ENCODE measurements at places on chromosomes 5 and 9. TPM values are rescaled to one million over a fixed set of nuclear protein-coding genes. Genes with fewer than 3 reads are reported as not detected.

CAMSAP1 gene
- 21.5 TPM for total RNA-seq

DNA sequence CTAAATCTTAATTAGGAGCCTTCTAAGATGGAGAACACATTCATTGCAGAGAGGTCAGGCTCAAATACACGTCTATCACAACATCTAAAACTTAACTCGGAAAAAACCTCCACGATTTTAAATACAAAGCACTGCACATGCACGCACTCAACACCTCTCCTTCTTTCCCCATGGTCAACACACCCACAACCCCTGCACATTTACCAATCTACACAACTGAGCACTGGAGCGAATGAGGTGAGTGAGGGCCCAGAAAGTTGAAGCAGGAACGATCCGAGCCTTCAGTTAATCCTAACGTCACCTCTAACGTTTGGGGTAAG is 278 bp upstream of the NIPSNAP3A start:
- DNase-seq: no peak

GRCh38 chr5:106374956-106375355 is 1295.8 kb downstream of the EFNA5 start:
- DNase-seq: peak; percentile 62

DNA sequence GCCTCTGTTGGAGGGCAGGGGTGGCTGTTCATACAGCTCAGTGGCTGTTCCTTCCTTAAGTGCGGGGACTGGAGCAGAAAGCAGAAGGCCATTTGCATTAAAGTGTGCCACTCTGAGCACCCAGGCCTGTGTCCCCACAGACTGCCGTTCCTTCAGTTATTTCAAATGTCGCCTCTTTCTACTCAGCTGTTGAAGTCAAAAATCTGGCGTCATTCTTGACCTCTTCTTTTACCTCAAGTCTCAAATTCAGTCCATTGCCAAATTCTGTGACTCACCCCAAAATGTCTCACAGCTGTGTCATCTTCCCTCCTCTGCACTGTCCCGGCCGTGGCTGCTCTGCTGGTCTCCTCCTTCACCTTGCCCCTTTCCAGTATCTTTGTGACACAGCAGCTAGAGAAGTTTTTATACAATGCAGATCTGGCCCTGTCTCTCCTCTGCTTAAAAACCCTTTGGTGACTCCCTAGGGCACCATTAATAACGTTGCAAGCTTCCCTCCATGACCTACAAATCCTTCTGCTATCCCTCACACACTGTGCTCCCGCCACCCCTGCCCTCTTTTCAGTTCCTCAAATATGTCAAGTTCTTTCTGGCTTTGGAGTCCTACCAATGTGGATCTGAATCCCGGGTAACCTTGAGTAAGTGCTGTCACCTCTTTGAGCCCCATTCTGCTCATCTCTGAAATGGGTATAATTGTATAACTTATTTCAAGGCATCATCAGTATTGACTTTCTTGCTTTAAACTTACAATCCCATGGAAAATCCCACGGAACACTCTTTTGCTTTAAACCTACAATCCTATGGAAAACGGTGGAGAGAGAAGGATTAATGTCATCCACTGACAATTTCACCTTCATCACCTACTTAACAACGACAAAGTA is 98.3 kb upstream of the BOD1 start:
- DNase-seq: peak; percentile 93

- DNase-seq: peak; percentile 40
Observed at GRCh38 chr5:169763376-169764017, 126.4 kb downstream of the DOCK2 start.

- DNase-seq: peak; percentile 57
Observed at GRCh38 chr5:75510417-75510835, 1.0 kb downstream of the CERT1 start.

DNA sequence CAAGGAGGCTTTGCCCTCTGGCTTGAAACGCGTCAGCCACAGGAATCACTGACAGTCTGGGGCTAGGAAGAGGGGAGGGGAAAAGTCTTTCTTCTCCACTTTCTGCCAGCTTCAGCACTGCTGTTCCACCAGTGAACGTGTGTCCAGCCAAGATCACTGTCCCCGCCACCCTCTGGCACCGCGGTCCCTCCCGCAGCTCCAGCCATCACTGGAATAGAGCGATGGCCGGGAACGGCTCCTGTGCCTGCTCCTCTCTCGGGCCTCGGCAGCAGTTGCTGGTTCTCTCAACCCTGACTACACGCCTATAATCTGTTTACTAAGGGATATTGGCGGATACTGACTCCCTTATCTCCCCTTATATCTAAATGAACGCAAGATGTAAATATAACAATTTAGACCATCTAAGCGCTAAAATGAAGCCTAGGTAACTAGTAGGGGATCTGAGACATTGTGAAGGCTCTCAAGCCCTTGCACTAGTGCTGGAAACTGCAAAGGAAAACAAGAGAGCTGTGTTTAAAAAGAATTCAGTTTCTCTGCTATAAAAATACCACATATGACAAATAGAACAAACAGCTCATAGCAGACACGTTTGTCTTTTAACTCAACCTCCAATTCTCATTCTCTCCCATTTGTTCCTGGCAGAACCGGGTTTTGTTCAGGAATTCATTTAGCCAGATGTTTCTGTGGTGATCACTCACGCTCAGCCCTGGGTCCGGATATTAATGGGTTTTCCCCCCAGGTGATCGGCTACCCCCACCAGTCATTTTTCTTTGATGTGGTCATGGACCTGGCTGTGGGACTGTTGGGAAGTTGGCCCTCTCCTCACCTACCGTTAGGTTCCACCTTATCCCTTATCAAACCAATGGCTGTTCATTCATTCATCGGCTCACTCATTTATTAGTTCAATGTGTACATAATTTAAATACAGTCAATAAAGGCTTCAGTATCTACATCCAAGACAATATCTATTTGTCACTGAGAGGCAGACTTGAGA is 149.8 kb downstream of the MED10 start:
- no peak for DNase-seq

DNA sequence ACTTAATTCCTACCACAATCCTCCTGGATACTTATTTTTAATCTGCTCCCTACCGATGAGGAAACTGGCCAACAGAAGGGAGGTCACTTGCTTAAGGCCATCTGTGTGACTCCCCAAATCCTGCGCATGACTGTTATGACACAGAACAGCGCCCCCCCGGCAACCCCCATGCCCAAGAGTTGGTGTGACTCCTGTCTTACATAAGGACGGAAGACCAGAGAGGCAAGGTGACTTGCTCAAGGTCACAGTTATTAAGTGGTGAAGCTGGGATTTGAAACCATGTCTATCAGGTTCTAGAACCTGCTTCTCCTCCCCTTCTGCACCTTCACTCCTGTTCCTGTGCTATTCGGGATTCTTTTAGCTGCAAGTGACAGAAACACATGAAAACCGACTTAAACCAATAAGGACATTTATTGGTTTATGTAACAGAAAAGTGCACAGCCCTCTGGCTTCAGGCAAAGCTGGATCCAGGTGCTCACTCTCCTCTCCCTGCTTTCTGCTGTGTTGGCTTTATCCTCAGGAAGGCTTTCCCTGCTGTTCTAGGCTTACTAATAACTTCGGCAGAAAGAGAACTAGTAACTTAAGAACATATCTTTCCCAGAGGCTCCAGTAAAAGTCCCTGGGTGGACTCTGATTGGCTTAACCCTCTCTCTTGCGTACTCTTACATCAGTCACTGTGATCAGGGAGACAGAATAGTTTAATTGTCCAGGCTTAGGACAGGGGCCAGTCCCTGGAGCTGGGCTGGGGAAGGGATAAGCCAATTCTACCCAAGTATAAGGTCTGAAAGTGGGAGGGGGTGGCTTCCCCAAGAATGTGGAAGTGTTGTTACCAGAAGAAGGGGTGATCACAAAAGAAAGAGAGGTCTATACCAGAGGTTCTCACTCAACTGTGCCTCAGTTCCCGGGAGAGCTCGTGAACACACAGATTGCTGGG is 43.7 kb downstream of the FGF18 start:
- no peak for DNase-seq

PCDHB5 gene
- total RNA-seq: not detected

GNAQ gene
- total RNA-seq: 39.2 TPM

GRCh38 chr9:72213906-72214305 is 64.7 kb downstream of the GDA start:
- DNase-seq: no peak

Measured in M059J (cell line).